ENCODE measurements at places on chromosomes 7 and 10. TPM values are rescaled to one million over a fixed set of nuclear protein-coding genes. Genes with fewer than 3 reads are reported as not detected.

Gene MYL10
- not detected for total RNA-seq

Gene ZNF735
- not detected for total RNA-seq

Gene ANKRD7
- 0.23 TPM for total RNA-seq

Gene CELF2
- not detected for total RNA-seq

Gene VSTM4
- 0.36 TPM for total RNA-seq

Gene PDE6C
- total RNA-seq, result not detected

Gene WNT16
- total RNA-seq, result not detected

Gene SPDYE2
- not detected for total RNA-seq

Gene VAX1
- total RNA-seq, result 1.7 TPM

Gene BICC1
- total RNA-seq, result 23.6 TPM

Gene TMEM270
- not detected for total RNA-seq

Gene CYP2C19
- not detected for total RNA-seq

Gene TEX47
- total RNA-seq, result not detected

Gene GIMAP7
- total RNA-seq, result not detected

Gene GPRIN2
- total RNA-seq, result 29.9 TPM

Gene POLR2J
- 110 TPM for total RNA-seq

Gene SEMA3C
- 58.4 TPM for total RNA-seq

Gene LARP4B
- total RNA-seq, result 33.1 TPM

Gene CPA2
- total RNA-seq, result 0.15 TPM

Gene ODAD2
- not detected for total RNA-seq

Gene CC2D2B
- not detected for total RNA-seq

Gene TCAF2
- total RNA-seq, result 0.36 TPM

Data from A549 treated with RU486 at 1 μM for 4 hours (cell line).